Spleen (tissue), 13 donors: ENCODE measurements at places on chromosomes 5 and 9. TPM values are rescaled to one million over a fixed set of nuclear protein-coding genes. Genes with fewer than 3 reads are reported as not detected.

Gene ZNF454
- total RNA-seq: 4.9 TPM

Gene RRAGA
- total RNA-seq: 48.1 TPM

Gene WDR31
- total RNA-seq: 2.3 TPM

Gene KLHL9
- total RNA-seq: 21.5 TPM

Gene PFN3
- not detected for total RNA-seq

Gene ARID3C
- not detected for total RNA-seq

Gene OLFM1
- 47.1 TPM for total RNA-seq

Gene GBGT1
- 31.2 TPM for total RNA-seq

Gene GDA
- total RNA-seq: not detected

Gene BAAT
- not detected for total RNA-seq

Gene AFAP1L1
- 10.6 TPM for total RNA-seq

Gene FREM1
- 0.54 TPM for total RNA-seq

Gene PTPRD
- total RNA-seq: 2.4 TPM

Gene TNFSF15
- 0.66 TPM for total RNA-seq

Gene TNC
- total RNA-seq: 58.7 TPM

Gene S1PR3
- 28.9 TPM for total RNA-seq

Gene PLPP7
- 3.4 TPM for total RNA-seq

Gene INPP5E
- total RNA-seq: 25.3 TPM

Gene PCDHGB4
- total RNA-seq: 1.6 TPM

Gene SNX2
- 158 TPM for total RNA-seq

Gene FOXD4L5
- not detected for total RNA-seq

Gene SLC25A46
- total RNA-seq: 33.4 TPM

- no peak for DNase-seq
Measured at GRCh38 chr5:73770172-73771025, 144.4 kb downstream of the ARHGEF28 start.

DNA sequence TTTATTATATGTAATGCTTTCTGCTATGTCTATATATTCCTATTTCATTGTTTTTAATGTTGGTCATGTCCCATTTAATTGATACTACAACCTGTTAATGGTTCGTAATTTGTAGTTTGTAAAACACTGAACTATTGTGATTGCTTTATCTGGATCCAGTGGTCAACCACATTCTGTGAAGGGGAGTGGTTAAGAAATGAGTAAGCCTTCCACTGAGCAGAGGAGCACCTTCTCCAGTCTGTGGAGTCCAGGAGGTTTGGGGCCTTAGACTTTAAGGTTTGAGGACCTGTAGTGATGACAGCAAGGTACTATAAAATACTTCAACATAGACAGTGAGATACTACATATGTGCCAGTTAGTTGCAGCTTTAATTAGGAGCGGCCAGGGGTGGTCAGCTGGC is 67.7 kb upstream of the RAD23B start:
- DNase-seq: no peak

- DNase-seq: no peak
Measured at GRCh38 chr5:158436271-158437065, 577.5 kb upstream of the CLINT1 start.

- DNase-seq: no peak
Measured at GRCh38 chr9:121363622-121363961, 6.5 kb downstream of the STOM start.

DNA sequence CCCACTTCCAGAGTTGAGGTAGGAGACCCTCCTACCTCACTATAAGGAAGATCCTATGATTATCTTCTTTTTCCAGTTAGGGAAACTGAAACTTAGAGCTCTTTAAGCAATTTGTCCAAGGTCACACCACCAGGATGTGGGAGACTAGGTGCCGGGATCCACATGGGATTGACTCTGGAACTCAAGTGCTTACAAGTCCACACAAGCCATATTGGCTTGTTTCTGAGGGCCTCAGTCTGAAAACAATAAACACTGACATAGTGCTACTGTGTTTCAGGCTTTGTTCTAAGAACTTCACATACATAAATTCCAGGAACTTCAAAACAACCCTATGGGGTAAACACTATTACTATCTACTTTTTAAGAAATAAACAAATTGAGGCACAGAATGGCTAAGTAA is 481.3 kb downstream of the ZSWIM6 start:
- DNase-seq: no peak

GRCh38 chr5:73783828-73784227 is 157.8 kb downstream of the ARHGEF28 start:
- DNase-seq: no peak

- peak; percentile 40 for DNase-seq
Measured at GRCh38 chr5:133245191-133246052, 193.6 kb downstream of the HSPA4 start.

DNA sequence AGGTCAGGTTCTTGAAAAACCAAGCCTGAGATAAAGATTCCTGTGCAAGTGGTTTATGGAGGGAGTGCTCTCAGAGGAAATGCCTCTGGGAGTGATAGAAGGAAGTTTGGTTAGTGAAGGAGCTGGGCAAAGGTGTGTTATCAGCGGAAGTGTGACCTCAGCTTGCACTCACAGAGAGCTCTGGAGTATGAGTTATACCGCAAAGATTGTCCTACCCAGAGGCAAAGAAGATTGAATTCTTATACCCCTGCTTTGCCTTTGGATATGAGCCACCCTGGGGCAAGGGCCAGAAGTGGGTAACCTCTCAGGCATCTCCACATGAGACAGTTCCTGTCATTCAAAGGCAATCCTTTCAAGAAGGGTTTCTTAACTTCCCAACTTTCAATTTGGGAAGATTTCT is 145.6 kb downstream of the MUSK start:
- DNase-seq: no peak

- DNase-seq: no peak
Measured at GRCh38 chr5:125083981-125084380, 337.5 kb upstream of the ZNF608 start.

- DNase-seq: no peak
Measured at GRCh38 chr5:43802119-43802518, 199.1 kb downstream of the NNT start.

- DNase-seq: peak; percentile 39
Measured at GRCh38 chr9:14687042-14687719, 6.1 kb downstream of the ZDHHC21 start.

- DNase-seq: no peak
Measured at GRCh38 chr5:54516051-54516655, 1.4 kb upstream of the SNX18 start.

DNA sequence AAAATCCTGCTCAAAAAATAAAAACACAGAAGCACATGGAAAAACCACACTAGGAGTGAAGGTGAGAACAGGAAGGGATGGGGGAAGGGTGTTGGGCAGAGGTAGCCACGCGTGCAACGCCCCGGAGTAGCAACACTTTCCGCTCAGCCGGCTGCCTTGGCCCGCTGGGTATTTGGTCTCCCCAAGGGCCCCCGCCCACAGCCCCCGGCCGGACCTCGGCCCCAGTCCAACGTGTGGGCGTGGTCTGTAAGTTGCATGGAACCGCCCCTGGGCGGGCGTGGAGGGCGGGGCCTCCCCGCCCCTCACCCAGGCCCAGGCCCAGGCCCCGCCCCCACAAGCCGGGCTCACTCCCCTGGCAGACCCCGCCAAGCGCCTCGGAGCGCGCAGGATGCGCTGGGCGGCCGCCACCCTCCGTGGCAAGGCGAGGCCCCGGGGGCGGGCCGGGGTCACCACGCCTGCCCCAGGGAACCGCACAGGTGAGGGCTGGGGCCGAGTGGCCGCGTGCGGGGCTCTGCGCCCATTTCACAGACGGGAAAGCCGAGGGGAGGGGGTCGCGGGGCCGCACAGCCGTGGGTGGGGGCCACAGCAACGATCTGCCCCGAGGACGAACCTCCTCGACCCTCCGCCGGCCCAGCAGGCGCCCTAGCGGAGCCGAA is at the start of gene SUSD3:
Gene SUSD3, plus strand, starts transcription at position 347 of the 656 bp plus-strand sequence. Its CDS starts 42 bp downstream, at position 389.
- DNase-seq: peak; percentile 95

DNA sequence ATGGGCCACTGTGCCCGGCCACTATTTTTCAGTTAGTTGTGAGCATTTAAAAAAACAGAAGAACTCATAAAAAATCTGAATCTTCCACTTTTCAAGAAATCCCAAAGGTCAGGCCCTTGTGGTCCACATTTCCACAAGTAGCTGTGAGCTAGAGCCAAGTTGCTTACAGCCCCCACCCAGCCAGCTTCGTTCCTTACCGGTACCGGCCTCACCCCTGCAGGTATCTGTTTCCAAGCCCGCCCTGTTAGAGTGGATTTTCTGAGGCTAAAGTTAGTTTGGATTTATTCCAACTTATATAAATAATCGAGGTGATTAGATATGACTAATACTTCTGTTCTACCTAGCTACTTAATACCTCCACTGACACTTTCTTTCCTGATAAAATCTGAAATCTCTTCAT is 81.0 kb downstream of the F2RL2 start:
- no peak for DNase-seq

GRCh38 chr5:134128648-134128995 is 14.1 kb downstream of the TCF7 start:
- DNase-seq: no peak

- peak; percentile 27 for DNase-seq
Measured at GRCh38 chr9:138064547-138064946, 187.0 kb downstream of the CACNA1B start.

GRCh38 chr9:70561786-70562395 is 147.4 kb upstream of the KLF9 start:
- DNase-seq: no peak

DNA sequence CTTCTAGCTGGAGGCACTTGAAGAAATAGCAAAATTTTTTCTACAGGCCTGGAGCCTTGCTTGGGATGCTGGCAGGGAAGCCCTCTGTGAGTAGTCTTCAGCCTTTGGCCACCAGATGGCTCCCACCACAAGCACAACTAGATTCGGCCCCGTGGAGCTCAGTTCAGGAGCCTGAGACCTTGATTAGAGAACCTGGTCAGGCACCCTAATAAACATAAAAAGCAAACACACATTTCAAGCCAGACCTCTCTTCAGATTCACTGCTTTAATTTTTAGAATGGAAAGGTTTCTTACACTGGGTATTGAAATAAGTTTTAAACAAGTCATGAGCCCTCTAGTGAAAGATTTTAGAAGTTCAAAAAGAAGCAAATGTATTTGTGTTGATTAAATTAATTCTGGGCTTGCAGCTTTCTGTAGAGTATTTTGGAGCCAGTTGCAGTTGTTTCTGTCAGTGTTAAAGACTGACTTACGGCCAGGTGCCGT is 41.4 kb downstream of the GLRX start:
- DNase-seq: peak; percentile 92

GRCh38 chr5:169354263-169354662 is 53.3 kb upstream of the SLIT3 start:
- no peak for DNase-seq

GRCh38 chr5:124398460-124398859 is 348.0 kb downstream of the ZNF608 start:
- DNase-seq: no peak
